WTC11 (cell line): ENCODE measurements at places on chromosomes 6 and 20.
A peak's percentile ranks its signal among the peaks of the same experiment; 100 is the strongest.

DNA sequence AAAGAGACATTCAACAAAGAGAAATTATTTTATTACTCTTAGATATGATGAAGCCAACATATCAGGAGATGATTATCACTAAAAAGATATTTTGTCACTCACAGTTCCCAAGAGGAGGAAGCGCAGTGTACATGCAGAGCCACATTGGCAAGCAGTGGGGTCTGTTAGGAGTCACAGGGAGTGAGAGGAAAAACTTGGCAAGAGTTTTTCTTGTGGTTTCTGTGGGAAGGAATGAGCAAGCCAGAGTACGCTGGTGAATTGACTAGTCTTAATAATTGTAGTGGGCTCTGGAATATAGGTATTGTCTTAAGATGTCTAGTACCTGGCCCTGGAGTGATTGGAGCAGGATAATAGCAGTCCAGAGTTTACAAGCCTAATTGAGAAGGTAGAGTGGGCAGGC is 1095.2 kb downstream of the GRIK2 start:
- no peak for DNase-seq

DNA sequence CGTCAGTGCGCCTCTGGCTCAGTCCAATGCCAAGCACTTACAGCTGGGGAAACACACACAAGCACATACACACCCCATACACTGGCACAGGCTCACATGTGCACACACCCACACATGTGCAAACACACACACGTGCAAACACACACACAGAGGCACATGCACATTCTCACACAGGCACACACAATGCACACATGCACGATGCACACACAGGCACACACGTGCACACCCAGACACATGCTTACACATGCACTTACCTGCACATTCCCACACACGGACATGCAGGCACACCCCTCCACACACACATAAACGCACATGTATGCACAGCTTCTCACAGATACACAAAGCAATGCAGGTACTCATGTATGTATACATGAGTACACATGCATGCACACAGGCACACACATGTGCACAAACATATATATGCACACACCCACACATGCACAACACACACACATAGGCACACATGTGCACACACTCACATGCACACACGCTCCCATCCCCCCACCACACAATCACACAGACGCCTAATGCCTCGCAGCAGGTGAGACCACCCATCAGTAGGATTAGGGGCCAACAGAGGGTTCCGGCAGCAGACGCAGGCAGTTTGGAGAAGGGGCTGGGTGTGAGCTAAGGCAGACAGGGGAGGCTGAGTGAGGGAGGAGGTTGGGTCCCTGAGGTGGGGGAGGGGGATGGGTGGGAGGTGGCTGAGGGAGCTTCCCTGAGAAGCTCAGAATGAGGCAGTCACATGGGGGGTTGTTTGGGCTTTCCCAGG is 71.2 kb upstream of the SLCO4A1 start:
- DNase-seq = no peak

- DNase-seq = no peak
Measured at GRCh38 chr6:36544228-36544627, 3.1 kb downstream of the STK38 start.

DNA sequence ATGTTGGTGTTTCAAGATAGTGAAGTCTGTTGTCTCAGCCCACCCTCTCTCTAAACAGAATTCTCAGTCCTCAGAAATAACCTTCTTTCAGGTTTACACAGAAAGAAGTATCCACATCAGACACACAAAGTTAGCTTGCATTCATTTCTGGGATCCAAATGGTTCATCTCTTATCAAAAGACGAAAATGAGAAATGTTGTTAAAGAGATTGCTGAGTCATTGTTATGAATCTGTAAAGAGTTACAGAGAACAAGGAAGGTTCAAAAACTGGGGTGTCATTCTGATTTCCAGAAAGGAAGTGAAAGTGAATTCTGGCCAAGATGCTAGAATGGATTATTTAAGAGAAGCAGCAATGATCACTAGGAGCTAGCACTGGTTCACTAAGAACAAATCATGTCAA is 90.5 kb upstream of the ATXN1 start:
- no peak for DNase-seq

- DNase-seq = no peak
Measured at GRCh38 chr20:13297147-13297899, 76.2 kb downstream of the ISM1 start.

GRCh38 chr20:37282556-37282955 is 6.9 kb upstream of the MANBAL start:
- DNase-seq = no peak

GRCh38 chr6:159013229-159013628 is 13.2 kb upstream of the RSPH3 start:
- no peak for DNase-seq

- DNase-seq = no peak
Measured at GRCh38 chr20:25344634-25345033, 46.0 kb downstream of the ABHD12 start.

GRCh38 chr6:84763886-84764331 is 489 bp downstream of the TBX18 start:
- DNase-seq = peak; percentile 45

DNA sequence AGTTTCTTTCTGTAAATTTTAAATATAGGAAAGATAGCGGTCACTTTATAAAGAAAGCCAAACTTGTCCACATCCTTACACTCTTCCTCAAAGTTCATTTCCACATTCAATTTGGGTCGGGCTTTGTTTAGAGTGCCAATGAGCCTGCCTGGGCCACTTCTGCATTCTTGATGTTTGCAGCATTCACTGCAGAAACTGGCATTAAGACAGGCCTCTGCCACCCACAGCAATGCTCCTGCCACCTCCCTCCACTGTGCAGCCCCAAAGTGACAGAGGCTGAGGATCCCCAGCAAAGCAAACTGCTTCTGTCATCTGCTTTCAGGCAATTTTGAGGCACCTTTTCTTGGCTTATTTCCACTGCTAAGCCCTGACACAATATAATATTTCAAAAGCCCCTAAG is 61.2 kb downstream of the TNFAIP3 start:
- DNase-seq = no peak

GRCh38 chr20:48594533-48594932 is 233.3 kb downstream of the PREX1 start:
- DNase-seq = no peak

DNA sequence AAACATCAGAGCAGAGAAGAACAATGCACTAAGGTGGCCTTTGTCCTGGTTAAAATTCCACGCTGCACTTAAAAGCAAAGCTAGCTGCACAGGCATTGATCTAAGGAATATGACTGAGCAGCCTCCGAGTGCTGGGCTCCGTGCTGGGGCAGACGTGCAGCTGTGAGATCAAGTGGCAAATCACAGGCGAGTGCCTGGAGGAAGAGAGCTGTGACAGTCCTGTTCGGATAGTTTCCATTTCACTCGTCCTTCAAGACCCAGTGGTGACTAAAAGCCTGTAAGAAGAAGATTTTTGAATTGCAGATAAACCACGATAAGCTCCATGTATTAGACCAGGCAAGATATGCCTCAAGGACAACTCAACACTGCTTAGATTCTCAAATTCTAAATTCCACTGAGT is 247.9 kb downstream of the ANKRD60 start:
- no peak for DNase-seq

DNA sequence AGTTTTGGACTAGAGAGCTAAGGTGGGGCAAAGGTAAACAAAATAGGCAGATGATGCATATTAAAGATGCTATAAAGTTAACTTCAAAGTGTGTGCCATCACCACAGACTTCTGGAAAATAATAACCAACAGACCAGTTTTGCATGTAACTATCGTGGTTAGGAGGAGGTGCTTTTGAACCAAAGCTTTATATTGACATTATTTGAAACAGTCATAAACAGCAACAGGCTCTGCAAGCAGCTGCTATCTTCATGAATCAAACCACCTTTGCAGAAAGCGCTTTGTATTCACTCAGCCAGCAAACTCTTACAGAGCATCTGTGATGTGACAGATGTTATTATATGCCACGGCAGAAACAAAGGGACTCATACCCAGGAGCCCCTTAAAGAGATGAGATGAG is 81.9 kb downstream of the CRYBG1 start:
- DNase-seq = no peak

GRCh38 chr6:113347436-113347835 is 509.7 kb upstream of the MARCKS start:
- no peak for DNase-seq

DNA sequence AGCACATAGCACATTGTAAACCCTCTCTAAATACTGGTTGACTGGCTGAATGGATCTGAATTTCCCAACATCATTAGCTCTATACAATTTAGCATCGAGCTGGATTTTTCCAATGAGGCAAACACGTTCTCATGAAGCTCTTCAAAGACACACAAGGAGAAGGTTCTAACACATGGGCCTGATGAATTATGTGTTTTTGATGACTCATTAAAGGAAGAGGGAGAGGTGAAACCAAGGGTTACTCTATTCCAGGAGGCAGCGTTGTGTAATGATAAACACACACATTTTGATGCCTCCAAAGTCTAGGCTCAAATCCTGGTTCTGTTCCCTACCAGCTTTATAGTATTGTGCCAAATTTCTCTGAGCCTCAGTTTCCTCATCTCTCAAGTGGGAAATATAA is 84.3 kb downstream of the PFDN4 start:
- DNase-seq = no peak

DNA sequence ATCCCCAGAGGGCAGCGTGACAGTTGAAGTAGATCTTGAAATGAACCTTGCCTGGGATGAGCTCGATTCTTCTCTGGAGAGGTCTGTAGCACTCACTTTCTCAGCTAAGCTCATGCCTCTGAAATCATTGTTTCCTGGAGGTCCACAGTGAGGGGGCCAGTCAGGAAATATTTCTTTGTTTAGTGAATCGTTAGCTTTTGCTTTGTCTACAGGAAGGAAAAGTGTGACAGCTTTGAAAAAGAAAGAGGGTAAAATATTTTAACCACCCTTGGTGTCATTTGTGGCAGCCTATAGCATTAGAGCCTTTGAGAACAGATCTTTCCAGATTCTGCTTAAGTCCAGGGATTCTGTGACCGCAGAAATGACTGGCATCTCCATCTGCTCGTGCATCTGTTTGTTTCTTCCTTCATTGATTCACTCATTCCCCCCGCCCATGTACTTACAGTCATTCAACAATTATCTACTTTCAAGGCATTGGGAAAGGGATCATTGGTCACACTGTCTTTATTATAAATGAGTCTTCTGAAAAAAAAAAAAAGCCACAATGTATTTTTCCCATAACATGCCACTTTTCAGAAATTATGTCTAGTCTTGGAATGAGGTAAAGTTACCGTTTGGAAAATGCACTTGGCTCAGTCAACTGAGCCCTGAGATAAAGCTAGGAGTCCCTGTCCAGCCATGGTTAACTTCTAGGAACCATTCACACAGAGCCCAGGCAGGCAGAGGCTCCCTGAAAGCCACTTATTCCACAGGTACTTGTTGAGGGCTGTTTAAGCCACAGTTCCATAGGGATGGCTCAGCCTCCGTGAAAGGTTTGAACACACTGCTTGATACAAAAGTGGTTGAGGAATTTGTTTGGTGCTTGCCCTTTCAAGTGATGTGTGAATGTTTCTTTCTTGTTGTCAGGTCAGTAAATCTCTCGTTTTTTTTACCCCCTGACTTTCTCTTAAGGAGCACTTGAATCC is 86.0 kb downstream of the TIAM2 start:
- DNase-seq = no peak

DNA sequence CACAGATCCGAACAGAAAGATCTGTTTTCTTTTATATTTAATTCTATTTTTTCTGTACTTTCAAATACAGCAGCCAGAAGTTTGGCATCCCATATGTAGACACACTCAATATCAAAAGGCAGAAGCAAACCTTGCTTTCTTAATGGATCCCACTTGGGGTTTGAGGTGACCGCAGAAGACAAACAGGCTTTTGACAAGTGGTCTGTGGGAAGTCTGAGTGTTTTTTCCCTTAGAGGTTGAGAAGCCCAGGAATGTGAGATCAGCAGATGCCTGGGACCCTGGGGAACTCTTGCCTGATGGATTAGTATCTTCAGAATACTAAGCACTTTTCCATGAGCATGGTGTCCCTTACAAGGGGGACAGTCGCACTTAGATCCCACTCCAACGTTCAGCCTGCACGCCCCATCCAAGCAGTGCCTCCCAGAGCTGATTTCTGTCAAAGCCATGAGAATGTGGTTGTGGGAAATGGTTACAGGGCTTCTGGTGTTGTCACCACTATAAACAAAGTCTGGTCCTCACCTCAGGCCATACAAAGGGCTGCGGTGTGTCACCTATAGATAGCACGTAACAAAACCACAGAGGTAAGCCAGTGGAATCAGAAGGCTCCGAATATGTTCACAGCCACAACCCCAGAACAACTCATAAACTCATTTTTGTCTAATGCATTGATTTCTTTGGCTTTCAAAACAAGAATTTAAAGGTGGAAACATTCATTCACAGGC is 12.7 kb downstream of the IL17F start:
- DNase-seq = no peak

- no peak for DNase-seq
Measured at GRCh38 chr20:63884506-63885263, 10.2 kb upstream of the DNAJC5 start.

DNA sequence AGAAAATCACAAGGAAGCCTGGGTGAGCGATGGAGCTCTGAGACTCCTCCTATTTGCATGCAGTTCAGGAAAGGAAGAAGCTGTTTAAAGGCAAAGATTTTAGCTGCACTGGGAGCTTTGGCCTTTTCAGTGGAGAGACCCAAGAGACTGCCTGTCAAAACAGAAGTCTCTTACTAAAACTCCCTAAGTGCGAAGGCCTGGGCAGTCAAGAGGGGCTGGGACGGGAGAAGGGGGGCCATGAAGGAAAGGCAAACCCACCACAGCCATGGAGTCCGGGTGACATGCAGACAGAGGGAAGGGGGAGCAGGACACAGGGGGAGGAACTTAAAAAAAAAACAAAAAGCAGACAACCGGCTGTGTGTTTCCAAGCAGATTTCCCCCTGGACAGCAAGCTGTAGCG is 537.6 kb upstream of the NOX3 start:
- DNase-seq = no peak

DNA sequence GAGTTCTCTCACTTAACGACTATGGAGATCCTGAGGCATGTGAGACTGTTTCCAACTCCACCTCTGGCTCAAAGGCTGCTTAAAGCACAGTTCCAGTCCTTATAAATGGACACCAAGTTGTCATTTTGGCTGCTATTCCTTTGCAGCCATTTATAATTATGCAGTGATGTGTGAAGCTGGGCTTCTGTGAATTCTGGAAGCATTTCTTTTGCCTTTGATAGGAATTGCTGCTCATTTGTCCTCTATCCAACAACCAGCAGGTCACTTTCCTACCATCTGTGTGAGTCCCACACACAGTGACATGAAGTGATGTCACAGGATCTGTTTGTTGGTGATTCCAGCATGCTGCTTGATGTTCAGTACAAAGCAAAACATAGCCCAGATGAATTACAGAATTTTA is 28.5 kb upstream of the EFHC1 start:
- DNase-seq = no peak

DNA sequence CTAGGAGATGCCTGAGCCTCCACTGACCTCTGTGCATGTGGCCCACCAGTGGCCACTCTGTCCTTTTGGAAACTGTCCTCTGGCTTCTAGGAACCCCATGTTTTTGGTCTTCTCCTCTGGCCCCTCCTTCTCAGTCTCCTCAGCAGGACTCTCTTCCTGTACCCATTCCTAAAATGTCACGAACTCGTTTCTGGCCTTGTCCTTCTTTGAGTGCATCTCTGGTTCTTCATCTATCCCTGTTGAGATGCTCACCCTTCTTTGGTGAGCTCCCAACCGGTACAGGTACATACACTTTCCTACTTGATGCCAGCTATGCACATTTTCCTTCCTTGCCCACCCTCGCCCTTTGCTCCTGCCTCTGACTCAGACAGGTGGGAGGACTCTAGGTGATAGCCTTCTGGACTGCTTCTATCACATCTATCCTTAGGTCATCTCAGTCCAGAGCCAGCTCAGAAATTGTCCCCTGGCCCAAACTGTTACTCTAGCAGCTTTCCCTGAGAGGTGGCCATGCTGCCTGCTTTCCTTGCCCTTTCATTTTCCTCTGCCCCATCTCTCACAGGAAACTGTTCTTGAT is 14.8 kb upstream of the NNAT start:
- DNase-seq = no peak
